ENCODE measurements at places on chromosomes 11 and 22. TPM values are rescaled to one million over a fixed set of nuclear protein-coding genes. Genes with fewer than 3 reads are reported as not detected.

- DNase-seq: no peak
Measured at GRCh38 chr22:29089507-29089906, 16.7 kb downstream of the KREMEN1 start.

GRCh38 chr11:109619498-109619897 lies 197.5 kb downstream of the C11orf87 start:
- no peak for DNase-seq

- DNase-seq: no peak
Measured at GRCh38 chr11:94449437-94449836, 44.2 kb downstream of the MRE11 start.

DNA sequence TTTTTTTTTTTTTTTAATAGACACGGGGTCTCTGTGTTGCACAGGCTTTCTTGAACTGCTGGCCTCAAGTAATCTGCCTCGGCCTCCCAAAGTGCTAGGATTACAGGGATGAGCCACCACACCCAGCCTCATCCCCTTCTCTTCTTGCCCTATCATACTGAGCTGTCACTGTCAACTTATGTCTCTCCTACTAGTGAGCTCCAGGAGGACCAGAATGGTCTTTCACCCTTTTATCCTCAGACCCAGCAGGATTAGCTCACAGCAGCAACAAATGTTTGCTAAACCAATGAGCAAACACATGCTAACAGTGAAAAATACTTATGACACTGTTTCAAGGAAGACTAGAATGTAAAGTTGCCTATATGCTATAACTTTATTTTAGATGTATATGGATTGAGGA lies 6.4 kb upstream of the NXF1 start:
- DNase-seq: no peak

DNA sequence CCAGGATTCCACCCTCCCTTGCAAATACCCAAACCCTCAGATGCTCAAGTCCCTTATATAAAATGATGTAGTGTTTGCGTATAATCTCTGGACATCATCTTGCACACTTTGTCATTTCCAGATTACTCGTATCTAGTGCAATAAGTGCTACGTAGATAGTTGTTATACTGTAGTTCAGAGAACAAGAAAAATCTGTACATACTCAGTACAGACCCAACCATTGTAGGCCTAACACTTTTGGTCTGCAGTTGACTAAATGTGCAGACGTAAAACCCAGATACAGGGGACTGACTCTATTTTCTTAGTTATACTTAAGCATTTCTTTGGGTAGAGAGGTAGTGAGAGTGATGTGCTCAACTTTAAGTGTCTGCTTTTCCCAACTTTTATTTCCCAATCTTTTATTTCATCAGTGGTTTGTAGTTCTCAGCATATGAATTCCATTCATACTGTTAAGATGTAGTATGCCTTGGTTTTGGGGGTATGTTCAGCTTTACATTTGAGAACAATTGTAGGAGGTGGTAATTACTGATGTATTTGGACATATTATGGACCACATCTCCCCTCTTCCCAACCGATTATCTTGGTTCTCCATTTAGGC lies 43.9 kb downstream of the DDX6 start:
- no peak for DNase-seq

- DNase-seq: no peak
Measured at GRCh38 chr11:21053466-21053865, 384.1 kb downstream of the NELL1 start.

- DNase-seq: no peak
Measured at GRCh38 chr11:126853732-126854131, 146.8 kb downstream of the KIRREL3 start.

- no peak for DNase-seq
Measured at GRCh38 chr22:39279170-39279850, 34.5 kb upstream of the PDGFB start.

GRCh38 chr11:33869481-33870422 lies 22.1 kb downstream of the LMO2 start:
- DNase-seq: peak; percentile 87

DNA sequence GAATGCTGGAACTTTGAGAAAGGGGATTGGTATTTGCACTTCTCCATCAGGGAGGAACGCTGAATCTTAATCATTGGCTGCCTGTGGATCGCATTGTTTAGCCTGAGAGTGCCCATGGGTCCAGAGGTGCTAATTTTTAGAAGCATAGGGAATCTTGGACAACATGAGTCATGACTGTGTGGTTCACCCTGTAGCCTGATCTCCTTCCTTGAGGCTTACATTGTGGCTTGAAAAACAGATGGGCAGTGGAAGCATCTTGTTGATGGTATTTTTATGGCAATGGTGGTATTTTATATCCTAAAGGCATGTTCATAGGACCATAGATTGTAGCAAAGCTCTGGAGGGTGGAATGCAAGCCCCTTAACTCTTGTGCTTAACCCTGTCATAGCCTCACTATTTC lies 99.2 kb upstream of the DBX1 start:
- no peak for DNase-seq

GRCh38 chr11:34650528-34650927 lies 29.6 kb downstream of the EHF start:
- DNase-seq: no peak

DNA sequence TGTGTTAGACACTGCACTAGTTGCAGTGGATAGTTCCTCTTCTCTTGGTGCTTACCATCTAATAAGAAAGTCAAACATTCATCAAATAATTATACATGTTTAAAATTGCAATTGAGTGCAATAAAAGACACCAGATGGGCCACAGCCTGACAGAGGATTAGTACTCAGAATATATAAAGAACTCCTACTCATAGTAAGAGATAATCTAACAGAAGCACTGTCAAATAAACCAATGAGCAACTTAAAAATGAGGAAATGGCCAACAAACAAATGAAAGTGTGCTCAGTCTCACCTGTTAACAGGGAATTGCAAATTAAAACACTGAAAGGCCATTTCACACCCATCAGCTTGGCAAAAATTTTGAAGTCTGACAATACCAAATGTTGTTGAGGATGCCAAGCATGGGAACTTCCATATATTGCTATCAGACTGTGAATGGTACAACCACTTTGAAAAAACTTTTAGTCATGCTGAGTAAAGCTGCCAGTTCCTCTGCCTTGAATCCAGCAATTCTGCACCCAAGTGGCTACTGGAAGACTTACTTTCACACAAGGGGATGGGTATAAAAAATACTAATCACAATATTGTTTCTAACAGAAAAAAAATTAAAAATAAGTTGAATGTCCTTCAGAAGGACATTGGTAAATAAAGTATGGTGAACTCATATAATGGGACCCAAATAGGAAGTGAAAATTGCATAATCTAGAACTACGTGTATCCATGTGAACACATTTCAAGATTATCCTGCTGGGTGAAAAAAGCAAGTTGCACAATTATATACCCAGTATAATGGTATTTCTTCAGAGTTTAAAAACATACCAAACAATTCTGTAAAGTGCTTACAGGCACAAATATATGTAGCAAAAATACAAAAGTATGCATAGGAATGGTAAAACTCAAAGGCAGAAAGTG lies 41.4 kb upstream of the CREB3L1 start:
- no peak for DNase-seq

GRCh38 chr22:20025401-20026203 lies 4.7 kb downstream of the TANGO2 start:
- DNase-seq: no peak

DNA sequence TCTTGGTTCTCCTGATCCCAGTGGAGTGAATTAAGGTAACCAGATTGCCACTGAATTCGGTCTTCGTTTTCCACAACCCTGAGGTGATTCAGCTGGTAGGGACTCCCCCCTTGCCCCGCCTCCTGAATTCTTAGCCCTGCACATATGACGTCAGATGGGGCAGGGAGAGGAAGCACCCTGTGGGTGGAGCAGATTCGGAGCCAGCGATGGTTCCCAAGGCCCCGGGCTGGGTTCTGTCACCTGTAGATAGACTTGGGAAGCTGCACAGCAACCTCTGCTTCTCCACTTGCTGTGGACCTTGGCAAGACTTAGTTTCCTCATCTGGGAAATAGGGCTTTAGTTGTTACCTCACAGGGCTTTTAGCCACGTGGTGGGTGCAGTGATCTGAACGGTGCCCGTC lies 67.8 kb downstream of the CTTN start:
- no peak for DNase-seq

DNA sequence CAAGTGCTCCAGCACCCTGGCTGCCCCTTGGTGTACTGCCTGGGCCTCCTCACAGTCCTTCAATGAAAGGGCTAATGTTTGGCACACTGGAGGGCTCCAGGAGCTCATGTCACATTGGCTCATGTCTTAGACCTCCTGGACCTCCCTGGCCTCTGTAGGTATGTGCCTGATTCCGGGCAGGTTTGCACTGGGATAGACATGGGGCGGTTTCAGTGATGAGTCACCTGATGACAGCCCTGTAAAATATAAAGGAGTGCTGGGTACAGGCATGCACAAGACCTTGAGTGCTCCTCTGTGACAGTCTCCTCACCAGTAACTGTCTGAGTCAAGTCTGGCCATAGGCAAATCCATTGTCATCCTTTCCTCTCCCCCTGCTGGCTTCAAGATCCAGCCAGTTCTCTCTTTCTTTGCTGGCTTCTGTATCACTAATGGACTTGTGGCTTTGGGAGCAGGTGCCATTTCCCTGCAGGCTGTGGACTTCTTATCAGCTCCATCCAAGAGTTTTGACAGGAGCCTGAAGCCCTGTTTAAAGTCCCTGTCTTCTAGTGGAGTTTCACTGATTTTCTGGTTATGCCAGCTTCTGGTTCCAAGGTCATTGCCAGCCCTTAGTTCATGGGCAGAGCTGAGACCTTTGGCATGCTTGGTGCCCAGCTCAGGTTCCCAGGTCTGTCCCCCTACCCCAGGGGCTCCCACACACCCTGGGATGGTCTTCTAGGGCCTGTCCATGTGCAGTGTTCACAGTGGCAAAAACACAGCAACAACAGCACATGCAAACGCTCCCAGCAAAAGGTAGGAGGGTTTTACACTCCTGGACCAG lies 22.7 kb upstream of the P2RY2 start:
- DNase-seq: no peak

DNA sequence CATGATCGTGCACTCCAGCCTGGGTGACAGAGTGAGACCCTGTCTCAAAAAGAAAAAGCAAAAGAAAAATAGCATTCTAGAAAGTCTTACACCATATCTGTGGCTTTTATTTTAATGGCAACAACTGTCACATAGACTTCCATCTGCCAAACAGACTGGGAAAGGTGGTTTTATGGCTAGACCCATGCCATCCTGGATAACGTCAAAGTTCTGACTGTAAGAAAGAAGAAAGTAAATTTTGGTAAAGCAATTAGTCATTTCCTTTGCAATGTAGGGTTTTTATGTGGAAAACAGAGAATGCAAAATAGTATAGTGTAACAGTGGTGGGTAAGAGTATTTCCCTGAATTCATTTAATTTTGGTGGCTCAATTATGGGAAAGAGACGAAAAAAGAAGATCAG lies 75.5 kb upstream of the BARX2 start:
- DNase-seq: no peak

DNA sequence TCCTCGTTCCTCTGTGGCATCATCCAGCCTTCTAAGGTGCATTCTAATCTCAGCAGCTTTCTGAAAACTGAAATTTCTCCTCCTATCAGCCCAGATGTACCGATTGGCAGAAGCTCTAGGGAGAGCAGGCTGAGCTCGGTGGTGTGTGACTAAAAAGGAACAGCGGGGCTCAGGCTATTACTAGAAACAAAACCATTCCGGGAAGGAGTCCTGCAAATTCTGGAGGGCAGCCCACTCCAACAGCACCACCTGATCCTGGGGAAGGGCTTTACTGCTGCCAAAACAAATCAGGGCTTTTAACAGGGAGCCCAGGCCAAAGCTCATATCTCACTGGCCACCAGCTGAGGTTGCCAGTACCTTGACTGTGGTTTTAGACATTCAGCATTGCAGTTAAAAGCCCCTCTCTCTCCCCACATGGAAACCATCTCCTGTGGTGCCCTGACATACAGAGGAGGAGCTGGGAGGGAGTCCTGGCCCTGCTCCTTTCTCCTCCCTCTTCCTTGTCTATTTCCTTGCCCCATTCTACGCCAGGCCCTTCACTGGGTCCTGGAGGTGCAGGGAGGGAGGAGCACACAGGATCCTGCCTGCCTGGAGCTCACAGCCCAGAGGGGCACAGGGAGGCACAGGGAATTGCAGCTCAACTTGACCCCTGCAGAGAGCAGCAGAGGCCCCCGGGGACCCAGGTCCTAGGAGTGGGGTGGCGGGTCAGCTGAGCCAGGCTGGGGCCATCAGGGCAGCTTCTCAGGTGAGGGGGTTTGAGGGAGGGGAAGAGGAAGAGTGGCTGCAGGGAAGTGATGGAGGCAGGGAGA lies 889 bp downstream of the PLAAT4 start:
- DNase-seq: peak; percentile 80

GRCh38 chr22:45683248-45683647 lies 11.6 kb downstream of the ATXN10 start:
- DNase-seq: peak; percentile 18

DNA sequence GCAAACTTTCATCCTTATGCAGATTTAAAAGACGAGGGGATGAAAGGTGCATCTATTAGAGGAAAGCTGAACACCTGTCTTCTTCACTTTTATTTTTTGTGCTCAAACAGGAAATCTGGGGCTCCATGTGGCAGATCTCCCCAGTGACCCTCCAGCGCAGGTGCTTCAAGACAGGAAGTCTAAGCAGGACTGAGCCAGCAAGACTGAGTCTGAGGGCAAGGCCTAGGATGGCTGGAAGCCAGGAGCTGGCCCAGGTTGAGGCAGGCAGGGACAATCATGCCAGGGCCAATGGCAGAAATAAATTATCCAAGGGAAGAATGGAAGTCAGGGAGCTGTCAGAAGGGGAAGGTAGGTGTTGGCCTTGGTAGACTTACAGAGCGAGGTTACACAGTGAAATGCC lies 101.1 kb upstream of the SPON1 start:
- no peak for DNase-seq

- no peak for DNase-seq
Measured at GRCh38 chr22:36831717-36832116, 14.9 kb upstream of the PVALB start.

GRCh38 chr22:30324014-30324730 lies 2.6 kb downstream of the TBC1D10A start:
- no peak for DNase-seq

- DNase-seq: no peak
Measured at GRCh38 chr22:46025973-46026898, 49.3 kb upstream of the WNT7B start.

Gene SAA4
- not detected for polyA plus RNA-seq

Gene YDJC
- polyA plus RNA-seq: 5.6 TPM

Gene GLYAT
- not detected for polyA plus RNA-seq

Gene OR2AG2
- 0.05 TPM for polyA plus RNA-seq

Gene UBASH3B
- polyA plus RNA-seq: 11.1 TPM

Gene GNB1L
- 4.3 TPM for polyA plus RNA-seq

Gene OR51A4
- not detected for polyA plus RNA-seq

Gene C11orf97
- not detected for polyA plus RNA-seq

Gene CYB5R2
- 12.2 TPM for polyA plus RNA-seq

Gene IGLL1
- 1.7 TPM for polyA plus RNA-seq

Gene USH1C
- not detected for polyA plus RNA-seq

All from muscle of leg (tissue), 16 donors.